NCI-H1417 (cell line): ENCODE measurements at places on chromosomes 6 and 20.
A peak's percentile ranks its signal among the peaks of the same experiment; 100 is the strongest.

- DNase-seq = no peak
Measured at GRCh38 chr20:49983848-49984408, 1.1 kb downstream of the SNAI1 start.

DNA sequence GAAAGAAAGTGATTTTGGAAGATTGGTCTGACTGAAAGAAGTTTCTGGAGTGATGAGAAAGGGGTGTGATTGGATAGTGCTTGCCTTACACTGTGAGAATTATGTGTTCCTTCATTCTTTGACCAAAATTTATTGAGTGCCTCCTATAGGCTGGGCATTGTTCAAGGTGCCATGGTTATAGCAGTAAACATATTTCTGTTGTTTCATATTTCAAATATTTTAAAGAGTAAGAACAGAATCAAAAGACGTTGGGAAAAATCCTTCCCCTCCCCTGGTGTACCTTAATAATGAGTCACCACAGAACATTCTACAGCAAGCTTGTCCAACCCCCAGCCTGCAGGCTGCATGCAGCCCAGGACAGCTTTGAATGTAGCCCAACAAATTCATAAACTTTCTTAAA is 78.6 kb downstream of the GCLC start:
- no peak for DNase-seq

DNA sequence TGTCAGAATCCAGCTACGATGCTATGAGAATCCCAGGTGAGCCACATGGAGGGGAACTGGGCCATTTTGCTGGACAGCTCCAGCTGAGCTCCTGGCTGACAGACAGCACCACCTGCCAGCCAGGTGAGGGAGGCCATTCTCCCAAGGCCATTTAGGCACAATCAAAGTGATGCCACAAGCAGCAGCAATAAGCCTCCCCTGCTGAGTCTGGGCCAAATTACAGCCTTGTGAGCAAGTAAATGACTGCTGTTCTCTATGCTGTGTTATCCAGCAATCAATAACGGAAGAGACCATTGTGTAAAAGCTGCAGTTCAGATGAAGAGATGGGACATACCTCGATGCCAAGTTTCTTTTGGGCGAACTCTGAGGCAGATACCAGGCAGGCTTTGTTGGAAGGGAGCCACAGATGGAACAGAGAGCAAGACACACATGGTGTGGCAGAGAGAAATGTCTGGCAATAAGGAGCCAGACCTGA is 14.0 kb upstream of the SCGN start:
- peak; percentile 97 for DNase-seq

DNA sequence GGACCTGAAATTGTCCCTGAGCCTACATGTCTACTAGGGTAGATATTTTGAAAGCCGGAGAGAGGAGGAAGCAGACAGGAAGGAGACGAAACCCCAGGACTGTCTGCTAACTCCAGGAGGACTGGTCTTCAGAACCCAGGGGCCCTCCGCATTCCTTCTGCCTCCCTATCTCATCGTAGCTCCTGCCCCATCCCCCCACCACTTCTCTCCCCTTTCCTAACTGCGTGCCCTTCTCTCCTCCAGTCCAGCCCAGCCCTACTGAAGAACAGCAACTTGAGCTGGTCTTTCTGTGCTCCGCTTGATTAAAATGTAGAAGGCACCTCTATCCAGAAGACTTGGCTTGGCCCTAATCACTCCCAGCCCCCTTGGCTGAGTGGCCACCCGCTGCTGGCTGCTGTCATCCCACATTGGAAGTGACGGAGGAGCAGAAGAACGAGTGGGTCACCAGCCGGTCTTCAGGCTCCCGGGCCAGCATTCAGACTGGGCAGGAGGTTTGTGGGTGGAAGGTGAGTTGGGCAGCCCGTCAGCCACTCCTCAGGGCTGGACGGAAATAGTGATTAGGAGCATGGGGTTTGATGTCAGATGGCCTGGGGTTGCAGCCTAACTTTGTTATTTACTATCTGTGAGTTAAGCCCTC is 28.8 kb upstream of the ANGPT4 start:
- no peak for DNase-seq

DNA sequence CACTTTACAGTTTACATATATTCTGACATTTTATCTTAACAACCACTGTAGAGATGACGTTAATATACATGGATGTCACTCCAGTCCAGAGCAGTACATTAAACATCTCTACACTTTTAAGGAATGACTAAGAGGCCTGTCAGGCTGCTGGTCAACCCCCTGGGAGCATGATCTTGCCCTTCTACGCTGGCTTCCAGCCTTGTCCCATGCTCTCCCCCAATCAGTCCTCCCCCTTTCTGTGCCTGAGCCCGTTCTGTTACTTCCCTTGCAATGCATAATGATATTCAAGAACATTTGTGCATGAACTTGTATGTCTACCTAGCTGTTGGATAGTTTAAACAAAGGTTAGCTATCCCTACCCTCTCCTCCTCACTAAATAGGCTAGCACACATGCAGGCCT is 40.5 kb upstream of the PLCB4 start:
- DNase-seq = no peak

GRCh38 chr20:63941282-63942081 is 14.7 kb downstream of the UCKL1 start:
- DNase-seq = no peak

- no peak for DNase-seq
Measured at GRCh38 chr6:125207956-125208355, 54.4 kb downstream of the TPD52L1 start.

- no peak for DNase-seq
Measured at GRCh38 chr20:48008850-48009515, 223.7 kb upstream of the SULF2 start.

DNA sequence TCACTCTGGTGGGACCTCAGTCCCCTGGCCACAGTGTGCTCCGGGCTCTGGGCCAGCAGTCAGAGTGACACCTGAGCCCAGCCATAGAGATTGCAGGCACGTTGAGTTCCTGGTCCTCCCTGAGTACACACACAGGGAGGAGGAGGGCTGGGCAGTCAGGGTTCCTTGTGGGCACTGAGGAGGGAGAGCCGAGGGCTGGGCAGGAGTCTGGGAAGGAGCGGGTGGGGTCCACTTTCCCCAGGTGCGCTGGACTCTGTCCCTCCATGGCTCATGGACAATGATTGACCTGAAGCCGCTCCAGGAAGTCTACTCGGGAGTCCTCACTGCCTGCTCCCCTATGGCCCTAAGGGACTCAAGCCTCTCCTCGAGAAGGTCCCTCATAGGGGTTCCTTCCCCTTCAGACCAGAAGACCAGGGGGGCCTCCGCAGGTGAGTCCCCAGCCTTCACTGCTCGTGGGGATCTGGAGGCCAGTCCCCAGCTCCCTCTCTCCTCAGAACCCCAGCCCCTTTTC is 1.1 kb downstream of the SLC44A4 start:
- DNase-seq = no peak

DNA sequence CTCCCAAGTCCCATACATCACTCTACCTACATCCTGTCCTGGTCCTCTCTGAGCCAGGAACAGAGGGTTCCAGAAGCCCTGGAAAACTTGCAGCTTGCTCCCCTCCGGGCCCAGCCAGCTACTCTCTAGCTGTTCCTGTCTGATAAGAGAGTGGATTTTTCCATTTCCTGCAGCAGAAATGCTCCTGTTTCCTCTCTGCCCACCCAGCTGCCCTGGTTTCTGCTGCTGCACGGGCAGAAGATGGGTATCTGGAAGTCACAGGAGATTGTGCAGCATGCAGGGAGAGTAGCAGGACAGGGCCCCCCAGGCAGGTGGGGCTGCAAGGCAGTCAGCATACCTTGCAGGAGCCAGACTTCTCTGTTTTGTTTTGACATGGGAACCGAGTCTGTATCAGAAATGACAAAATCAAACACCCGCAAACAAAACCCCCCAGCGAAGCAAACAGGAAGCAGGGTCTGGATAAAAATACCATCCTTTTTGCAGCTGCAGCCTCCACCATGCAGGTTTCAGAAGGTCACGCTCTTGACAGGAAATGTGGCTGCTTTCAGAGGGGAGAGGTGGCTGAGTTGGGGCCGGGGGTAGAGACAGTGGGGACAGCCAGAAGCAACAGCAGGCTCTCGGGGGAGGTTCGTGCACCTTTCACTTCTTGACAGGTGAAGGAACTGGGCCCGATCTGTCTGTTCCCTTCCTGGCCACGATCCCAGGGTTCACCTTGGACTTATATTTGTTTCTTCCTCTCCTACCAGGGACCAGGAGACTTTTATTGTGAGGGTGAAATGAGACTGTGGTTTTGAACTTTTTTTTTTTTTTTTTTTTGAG is 50.8 kb upstream of the FAM83D start:
- DNase-seq = no peak

DNA sequence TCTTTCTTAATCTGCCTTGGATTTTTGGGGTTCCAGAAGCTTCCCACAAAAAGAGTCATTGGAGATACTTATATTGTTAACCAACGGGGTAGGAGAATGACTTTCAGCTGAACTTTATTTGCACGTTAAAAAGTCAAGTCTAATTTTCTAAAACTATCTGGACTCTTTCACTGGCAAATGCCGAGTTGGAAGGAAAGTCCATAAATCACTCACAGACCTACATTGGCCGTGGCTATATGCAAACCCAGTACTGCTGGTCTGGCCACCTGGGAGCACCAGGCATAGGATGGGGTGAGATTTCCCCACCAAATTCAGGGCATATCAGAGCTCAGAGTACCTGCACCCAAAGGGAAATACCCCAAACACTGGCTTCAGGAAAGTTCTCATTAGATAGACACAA is 71.3 kb upstream of the SALL4 start:
- DNase-seq = no peak

GRCh38 chr20:35129647-35130069 is 17.5 kb downstream of the EDEM2 start:
- no peak for DNase-seq

DNA sequence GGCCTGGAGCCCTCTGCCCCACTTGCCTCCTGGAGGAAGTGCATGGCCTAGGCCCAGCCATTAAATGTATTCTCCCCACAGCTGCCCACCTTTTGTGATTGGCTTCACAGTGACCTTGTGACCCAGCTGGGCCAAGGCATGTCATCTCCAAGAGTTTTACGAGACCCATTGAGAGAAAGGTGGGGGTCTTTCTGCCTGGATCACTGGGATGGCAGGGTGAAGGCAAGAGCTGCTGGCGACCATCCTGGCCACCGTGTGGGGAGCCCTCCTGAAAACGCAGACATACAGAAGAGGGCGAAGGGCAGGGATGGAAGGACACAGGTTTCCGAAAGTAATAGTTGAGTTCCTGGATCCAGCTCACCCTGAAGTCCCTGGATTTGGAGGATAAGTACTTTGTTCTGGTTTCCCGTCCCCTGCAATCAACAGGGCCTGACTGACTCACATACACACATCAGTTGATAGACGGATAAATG is 12.3 kb upstream of the SPO11 start:
- no peak for DNase-seq

DNA sequence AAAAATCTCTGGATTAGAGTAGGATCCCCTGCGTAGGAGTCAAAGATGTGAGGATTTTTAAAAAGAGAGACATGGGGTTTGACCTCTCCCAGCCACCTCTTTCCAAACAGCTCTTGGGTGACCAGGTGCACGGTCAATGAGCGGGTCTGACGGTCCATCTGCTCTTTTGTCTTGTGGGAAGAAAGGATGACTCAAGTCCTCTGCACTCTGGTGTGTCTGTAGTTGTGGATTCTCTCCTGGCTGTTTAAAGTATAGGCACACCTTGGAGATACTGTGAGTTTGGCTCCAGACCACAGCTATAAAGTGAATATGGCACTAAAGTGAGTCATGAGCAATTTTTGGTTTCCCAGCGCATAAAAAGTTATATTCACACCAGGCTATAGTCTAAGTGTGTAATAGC is 209.8 kb downstream of the BMP7 start:
- DNase-seq = no peak

GRCh38 chr20:45405571-45406259 is 2.4 kb upstream of the DBNDD2 start:
- DNase-seq = peak; percentile 47

GRCh38 chr6:24251339-24251738 is 106.5 kb downstream of the DCDC2 start:
- no peak for DNase-seq

DNA sequence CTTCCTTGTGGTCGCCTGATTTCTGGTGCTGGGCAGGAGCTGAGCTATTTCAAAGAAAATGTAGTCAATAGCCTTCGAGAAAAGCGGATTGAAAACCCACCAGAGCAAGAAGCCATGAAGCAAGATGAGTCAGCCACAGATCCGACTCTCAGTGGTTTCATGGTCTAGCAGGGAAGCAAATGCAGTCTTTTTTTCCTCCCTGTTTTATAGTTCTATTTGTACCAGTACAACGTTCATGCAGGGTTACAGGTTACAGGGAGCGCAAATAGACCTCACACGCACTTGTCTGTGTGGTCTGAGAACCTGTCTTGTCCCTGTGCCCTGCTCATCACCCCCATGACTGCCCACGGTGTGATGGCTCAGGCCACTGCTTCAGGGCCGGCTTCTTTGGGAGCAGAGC is 309.8 kb upstream of the SUPT3H start:
- no peak for DNase-seq

GRCh38 chr6:37048851-37049757 is 43.6 kb downstream of the FGD2 start:
- DNase-seq = no peak

- DNase-seq = no peak
Measured at GRCh38 chr6:42961020-42961470, 491 bp downstream of the GNMT start.

DNA sequence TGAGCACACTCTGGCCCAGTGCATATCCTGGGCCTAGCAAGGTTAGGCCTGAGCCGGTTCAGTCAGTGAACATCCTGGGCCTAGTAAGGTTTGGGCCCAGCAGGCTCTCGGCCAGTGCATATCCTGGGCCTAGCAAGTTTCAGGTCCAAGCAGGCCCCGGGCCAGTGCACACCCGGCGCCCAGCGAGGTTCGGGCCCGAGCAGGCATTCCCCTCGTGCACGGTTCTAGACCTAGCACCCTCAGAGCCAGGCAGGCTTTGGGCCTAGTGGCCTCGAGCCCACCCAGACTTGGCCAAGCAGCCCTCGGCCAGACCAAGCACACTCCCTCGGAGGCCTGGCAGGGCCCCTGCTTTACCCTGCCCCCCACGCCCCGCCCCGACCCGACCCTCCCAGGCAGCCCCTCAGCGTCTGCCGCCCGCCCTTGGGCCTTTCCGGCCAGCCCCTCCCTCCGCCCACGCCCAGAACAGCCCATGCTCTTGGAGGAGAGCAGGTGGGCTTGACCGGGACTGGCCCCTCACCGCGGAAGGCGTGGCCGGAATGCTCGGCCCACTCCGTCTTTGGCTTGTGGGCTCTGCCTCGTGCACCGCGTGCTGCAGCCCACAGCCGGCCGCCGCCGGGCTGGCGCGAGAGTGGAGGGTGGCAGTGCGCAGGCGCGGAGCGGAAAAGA is at the start of gene CTCFL:
Gene CTCFL (minus strand): TSS at position 630 of the 666 bp plus-strand sequence. CDS start 935 bp downstream, outside the sequence.
- DNase-seq = no peak

- no peak for DNase-seq
Measured at GRCh38 chr20:59729506-59729905, 125.2 kb downstream of the PHACTR3 start.

DNA sequence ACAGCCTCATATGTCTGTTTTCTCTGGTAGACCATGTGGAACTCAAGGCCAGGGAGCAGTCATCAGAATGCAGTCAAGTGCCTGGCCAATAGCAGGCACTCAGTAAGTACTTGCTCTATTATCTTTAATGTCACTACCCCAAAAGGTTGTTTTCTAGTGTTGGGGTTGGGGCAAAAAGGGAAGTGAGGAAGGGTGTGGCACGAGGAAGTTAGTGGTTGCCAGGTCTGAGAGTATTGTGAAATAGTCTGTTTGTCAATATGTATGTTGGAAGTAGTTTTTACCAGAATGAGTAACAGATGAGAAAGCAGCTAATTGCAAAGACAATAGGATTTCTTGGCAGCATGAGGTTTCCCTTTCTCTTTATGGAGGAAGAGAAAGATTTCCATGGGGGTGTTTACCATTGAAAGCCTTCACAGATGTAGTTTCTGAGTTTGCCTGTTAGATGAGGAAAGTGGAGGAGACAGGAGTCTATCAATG is 59.5 kb upstream of the ARMH2 start:
- no peak for DNase-seq
